ENCODE measurements at places on chromosomes 7 and 10.
A peak's percentile ranks its signal among the peaks of the same experiment; 100 is the strongest.

GRCh38 chr10:11701451-11702095 is 40.6 kb upstream of the ECHDC3 start:
- no peak for DNase-seq

DNA sequence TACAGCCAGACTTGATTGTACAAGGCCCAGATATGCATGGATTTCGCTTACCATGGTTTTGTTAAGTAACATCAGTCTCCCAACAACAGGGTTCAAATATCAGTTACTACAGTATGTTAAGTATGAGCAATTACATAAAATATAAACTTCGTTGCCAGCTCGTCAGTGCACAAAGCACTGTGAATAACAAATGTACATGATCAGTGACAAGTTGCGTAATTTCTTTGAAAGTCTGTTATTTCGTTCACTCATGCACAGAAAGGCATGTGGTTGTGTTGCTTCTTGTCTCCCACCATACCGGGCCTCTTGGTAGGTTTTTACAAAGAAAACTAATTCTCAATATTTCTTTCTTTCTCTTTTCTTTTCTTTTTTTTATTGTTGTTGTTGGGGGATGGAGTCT is 12.5 kb upstream of the ZNF487 start:
- no peak for DNase-seq

GRCh38 chr10:116170815-116171250 is 102.2 kb downstream of the GFRA1 start:
- DNase-seq: no peak

DNA sequence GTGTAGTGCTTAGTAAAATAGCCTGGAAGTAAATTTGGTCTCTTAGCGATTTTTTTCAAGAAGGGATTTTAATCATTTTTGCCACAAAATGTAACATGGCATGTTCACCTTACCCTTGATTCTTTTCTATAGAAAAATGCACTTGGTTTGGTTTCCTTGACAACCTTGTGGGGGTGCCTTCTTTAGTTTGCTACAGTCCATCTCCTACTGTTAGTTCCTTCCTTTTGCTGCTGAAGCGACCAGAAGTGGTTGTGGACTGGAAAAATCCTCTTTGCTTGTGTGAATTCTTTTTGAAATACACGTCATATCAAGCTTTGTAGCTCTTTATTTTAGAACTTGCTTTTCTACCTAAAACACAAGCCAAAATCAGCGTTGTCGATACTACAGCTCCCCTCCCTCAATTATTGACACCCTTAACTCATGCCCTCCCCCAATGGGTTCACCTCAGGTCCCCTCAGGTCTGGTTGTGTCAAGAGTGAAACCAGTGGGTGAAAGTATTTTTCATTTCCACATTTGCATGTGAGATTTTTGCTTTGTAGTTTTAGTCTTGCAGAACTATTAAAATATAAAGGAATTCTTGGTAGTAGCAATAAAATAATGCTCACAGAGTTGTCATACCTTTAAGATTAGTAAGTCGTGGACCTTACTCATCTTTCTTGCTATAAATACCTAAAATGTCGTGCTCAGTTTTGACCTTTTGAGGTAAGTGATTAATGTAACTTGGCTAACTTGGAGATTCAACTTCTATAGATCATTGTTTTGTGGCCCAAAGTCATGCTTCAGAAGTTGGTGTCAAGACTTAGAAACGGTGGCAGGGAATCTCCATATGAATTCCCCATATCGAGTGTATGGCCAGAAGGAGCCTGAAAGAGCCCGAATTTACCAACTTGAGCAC is 1.5 kb downstream of the ACTR3B start:
- peak; percentile 17 for DNase-seq

DNA sequence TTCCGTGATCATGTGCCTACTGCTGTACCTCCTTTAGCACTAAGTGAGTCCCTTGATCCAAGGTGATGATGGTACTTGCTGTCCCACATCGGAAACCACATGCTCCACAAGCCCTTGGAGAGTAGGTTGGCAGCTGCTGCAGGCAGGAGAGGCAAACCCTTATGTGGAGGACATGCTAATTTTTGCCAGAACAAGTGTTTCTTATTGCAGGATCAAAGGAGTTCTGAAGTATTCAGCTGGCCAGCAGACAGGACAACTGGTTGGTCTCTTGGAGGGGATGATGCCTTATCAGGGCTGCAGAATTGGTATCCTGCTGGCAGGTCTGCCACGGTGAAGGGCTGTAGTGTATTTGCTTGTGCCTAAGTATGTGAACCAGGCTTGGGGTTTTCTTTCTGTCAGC is 36.8 kb downstream of the NACAD start:
- DNase-seq: no peak

- DNase-seq: no peak
Measured at GRCh38 chr10:112210666-112211065, 27.1 kb upstream of the GPAM start.

- DNase-seq: no peak
Measured at GRCh38 chr10:4373612-4374011, 452.4 kb upstream of the AKR1E2 start.

GRCh38 chr7:1669954-1670893 is at the start of gene ELFN1:
Gene ELFN1, plus strand, starts transcription at chr7:1670277. Its CDS starts 74,320 bp downstream, at chr7:1744597.
- no peak for DNase-seq
